ENCODE measurements at places on chromosomes 5 and 9.
A peak's percentile ranks its signal among the peaks of the same experiment; 100 is the strongest.

DNA sequence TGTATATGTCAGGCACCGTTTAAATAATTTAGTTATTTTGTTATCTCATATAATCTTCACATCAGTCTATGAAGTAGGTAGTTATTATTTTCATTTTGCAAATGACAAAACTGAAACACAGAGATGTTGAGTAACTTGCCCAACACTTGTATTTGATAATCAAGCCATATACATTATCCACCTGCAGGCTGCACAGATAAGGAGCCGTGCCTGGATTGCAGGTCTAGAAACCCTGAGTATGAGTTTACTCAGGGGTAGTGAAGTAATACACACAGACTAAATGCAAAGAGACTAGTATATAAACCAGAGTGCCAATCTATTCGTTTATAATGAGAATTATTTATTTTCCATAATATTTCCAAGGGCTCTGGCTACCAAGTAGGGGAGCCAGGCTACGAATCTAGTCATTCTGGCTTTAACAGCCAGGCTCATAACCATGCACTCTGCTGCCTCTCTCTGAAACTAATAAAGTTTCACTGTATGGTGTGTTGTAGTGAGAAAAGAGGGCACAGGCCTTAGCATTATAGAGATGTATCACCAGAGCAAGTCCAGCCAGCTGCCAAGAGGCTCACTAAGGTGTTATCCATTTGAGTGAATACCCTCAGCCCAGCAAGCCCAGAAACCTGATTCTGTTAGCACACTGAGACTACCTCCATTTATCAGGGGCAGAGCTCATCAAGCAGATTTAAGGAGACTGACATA lies 4.5 kb downstream of the HEMGN start:
- no peak for DNase-seq

GRCh38 chr5:40606077-40606765 lies 73.5 kb upstream of the PTGER4 start:
- DNase-seq = no peak

GRCh38 chr5:111224561-111225345 lies 569 bp downstream of the CAMK4 start:
- DNase-seq = no peak

- peak; percentile 70 for DNase-seq
Observed at GRCh38 chr9:2620919-2621721, 467 bp upstream of the VLDLR start.

DNA sequence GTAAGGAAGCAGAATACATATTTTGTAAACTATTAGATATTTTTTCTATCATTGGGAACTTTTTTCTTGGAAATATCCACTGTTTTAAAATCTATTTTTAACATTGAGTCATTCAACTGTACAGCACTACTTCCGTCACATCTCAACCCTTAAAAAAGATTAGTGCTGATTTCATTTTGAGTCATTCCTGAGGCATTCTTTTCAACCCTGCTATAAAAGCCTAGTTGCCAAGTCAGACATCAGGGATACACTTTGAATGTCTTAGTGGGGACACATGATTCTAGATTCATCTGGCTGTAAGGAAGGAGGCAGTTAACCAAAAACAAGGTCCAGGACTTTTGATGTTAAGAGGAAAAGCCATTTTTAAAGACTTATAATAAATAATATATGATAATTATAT lies 160.9 kb downstream of the GIN1 start:
- peak; percentile 89 for DNase-seq

DNA sequence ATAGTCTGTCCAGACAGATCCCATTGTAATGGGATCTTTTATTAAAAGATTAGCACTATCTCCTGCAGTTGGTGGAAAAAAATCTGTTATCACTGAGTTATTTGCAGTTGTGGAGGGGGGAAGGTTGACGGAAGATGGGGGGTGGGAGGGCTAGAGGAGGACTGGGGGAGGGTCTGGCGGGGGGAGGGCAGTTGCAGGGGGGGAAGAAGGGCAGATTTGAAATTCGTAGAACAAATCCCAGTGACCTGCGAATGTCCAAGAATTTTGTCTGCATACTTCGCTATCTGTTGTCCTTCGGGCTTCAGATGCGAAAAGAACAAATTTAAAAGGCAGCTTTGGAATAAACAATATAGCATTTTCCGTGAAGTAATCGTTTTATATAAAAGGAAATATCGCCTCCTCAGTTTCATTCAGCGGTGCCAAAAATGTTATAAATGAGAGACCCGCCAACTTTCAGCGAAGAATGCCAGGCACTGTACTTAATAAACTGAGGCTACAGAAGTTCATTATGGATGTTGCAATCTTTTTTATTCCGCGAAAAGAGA lies 1.3 kb upstream of the FST start:
- no peak for DNase-seq
